ENCODE measurements at places on chromosomes 1 and 21.

- peak; percentile 52 for DNase-seq
Measured at GRCh38 chr1:246705368-246705767, 18.8 kb upstream of the SCCPDH start.

- no peak for DNase-seq
Measured at GRCh38 chr1:86085741-86086409, 70.7 kb downstream of the COL24A1 start.

DNA sequence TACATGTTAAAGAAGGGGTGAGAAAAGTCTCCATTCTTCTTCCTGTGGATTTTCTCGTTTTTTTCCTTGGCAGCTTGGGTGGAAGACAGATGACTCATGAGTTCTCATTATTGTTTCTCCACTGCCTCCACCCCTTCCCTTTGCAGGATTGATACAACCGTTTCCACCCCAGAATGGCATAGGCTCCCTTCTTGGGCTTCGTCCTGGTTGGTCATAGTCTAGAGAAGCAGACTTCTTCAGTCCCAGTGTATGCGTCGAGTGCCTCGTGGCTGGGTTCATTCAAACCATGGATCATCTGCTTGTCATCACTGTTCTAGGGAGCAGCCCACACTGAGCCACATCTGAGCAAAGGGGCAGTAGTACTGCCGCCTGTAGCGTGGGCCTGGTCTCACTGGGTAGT, 13.7 kb downstream of the PTGFRN start:
- DNase-seq, result no peak

GRCh38 chr1:1326075-1326605, 1.5 kb downstream of the CPTP start:
- DNase-seq, result no peak

GRCh38 chr21:17513214-17514123, 626 bp downstream of the CXADR start:
- DNase-seq, result peak; percentile 54

- DNase-seq, result no peak
Measured at GRCh38 chr1:14373081-14373758, 225.3 kb upstream of the KAZN start.

DNA sequence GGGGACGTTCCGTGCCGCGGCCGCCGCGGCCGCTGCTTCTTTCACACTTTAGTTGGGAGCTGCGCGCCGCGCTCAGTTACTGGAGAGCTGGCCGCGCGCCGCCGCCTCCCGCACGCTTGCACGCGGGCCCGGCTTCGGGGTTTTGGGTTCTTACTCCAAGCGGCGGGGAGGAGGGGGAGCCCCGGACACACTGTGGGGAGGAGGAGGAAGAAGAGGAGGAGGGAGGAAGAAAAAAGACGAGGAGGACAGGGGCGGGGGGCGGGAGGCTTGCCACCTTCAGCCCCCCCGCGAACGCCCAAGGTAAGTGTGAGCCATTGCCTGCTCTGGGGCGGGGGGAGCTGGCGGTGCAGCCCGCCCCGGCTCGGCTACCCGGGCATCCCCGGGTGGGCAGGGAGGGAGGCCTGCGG, 243 bp downstream of the C1orf21 start:
- DNase-seq, result no peak

- DNase-seq, result no peak
Measured at GRCh38 chr1:64669098-64669675, 75.7 kb upstream of the RAVER2 start.

DNA sequence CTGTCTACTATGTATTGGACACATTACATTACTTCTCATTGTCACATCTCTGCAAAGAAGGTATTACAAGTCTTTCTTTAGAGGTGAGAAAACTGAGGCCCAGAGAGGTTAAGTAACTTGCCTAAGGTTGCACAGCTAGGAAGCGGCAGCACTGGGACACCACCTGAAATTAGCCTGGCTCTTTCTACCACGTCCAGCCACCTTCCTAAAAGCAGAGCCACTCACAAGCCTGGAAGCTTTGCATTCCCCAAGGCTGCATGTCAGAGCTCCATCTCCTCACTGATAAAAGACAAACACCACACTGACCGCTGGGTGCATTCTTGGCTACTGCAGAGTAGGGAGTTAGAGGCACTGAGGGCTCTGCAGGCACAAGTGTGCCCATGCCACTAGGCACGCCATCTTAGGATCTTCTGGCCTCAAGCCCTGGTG, 2.4 kb downstream of the CD247 start:
- no peak for DNase-seq

GRCh38 chr1:20982316-20982715, 194.4 kb downstream of the EIF4G3 start:
- DNase-seq, result peak; percentile 13

GRCh38 chr1:34867415-34867814, 7.9 kb upstream of the SMIM12 start:
- no peak for DNase-seq

DNA sequence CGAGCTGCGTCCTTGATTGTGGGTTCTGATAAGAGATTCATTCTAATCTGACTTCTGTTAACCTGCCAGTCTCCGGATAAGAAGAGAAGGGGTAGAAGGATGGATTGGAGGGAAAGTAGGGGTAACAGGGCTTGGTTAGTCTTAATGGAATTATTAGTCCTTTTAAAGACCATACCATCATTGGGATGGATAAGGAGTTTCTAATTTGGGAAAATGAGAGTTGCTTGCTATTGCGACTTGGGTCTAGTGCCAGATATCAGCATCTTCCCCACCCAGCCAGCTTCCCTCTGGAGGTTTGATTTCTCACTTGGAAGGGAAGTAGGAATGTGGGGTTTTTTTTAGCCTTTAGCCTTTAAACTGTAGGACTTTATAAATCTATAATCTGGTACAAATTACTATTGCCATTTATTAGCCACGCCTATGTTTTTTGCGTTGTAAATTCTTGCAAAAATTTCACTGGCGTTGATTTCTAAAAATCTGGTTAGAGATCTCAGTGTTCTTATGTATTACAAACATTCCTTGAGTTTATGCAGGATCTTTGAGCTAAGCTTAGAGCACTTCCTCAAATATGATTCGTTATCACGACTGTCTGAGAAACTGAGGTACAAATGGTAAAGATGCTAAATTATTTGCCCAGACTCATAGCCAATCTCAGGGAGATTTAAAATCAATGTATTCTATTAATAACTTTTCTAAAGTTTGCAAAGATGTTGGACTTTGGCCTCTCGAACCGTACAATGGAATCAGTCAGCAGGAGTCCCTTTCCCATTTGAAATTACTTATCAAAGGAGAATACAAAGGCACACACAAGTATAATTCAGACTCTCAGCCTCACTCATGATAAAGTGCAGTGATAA, 1.3 kb downstream of the FAM20B start:
- no peak for DNase-seq

DNA sequence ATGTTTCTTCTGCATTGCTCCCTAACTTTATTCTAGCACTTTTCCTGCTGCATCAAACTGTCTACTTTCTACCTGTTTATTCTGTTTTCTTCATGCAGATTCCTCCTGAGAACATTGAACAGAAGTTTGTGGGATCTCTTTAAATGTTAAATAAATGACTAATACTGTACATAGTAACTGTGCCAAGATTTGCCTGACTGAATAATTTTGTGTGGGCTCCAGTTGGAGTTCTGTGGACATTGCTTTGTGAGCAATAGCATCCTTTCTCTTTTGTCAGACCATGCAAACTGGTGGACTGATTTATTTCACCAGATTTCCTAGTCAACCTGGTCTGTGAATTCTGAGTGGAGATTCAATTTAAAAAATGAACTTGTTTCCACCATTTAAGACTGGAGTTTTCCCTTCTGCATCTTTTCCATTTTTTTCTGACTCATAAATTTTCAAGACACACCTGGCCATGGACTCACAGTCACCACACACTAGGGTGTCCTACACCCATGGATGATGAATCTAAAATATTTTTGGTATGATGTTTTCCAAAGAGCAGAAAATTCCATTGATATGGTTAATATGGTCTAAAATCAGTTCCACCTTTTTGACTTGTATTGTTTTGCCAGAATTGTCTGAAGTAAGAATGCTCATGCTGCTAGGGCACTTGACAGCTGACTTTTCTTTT, 140.7 kb upstream of the SPAG17 start:
- no peak for DNase-seq

DNA sequence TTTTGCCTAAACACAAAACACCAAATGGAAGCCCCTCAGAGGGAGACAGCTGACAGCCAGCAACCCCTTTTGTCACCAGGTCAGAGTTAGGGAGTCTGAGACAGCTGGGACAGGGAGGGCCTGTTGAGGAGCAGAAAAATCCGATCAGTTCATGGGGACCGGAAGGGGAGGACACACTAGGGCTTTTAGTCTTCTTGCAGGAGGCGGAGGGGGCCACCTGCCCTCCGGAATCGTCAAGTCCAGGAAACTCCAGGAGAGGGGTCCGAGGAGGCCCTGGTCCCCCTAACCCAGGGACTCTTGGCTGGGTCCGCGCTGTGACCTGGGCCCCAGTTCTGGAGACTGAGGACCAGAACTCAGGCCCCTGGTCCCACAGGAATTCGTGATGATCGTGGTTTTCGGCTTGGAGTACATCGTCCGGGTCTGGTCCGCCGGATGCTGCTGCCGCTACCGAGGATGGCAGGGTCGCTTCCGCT, 34.2 kb downstream of the KCNQ4 start:
- DNase-seq, result no peak

- no peak for DNase-seq
Measured at GRCh38 chr1:36834586-36834985, 199.7 kb downstream of the GRIK3 start.

DNA sequence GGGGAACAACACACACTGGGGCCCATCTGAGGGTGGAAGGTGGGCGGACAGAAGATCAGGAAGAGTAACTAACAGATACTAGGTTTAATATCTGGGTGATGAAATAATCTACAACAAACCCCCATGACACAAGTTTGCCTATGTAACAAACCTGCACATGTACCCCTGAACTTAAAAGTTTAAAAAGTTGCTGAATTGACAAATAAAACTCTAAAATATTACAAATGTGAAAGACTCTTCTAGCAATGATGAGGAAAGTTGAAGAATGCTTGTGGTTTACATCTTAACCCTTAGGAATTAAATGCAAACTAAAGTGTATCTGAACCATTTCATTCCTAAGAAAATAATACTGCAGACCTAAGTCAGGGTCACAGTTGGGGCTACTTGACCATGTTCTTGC, 525.6 kb upstream of the CAMK1G start:
- DNase-seq, result no peak

- DNase-seq, result no peak
Measured at GRCh38 chr1:237712082-237712481, 178.6 kb downstream of the ZP4 start.

GRCh38 chr1:75908717-75909152, 23.5 kb downstream of the ASB17 start:
- peak; percentile 49 for DNase-seq

GRCh38 chr1:22517956-22518355, 45.3 kb upstream of the EPHA8 start:
- DNase-seq, result no peak

DNA sequence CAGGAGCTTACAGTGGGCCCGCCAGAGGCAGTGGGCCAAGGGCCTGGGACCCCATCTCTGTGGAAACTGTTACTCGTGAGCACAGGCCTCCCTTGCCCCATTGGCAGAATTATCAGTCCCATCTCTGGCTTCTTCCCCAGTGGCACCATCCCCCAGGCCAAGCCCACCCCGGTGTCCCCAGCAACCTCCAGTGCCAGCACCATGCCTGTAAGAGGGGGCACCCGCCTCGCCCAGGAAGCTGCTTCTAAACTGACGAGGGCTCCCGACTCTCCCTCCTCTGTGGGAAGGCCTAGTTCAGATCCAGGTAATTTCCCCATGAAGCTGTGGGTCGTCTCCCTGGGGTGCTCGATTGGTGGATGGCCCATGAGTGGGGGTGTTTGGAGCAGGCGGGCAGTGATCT, 46.8 kb downstream of the TNFRSF8 start:
- no peak for DNase-seq

- no peak for DNase-seq
Measured at GRCh38 chr1:115012006-115012405, 17.6 kb upstream of the TSHB start.

GRCh38 chr21:42626171-42626570, 27.2 kb upstream of the PDE9A start:
- DNase-seq, result no peak

GRCh38 chr1:165112260-165112659, 244.3 kb downstream of the LMX1A start:
- no peak for DNase-seq

- DNase-seq, result peak; percentile 2
Measured at GRCh38 chr1:115929881-115930280, 46.4 kb upstream of the SLC22A15 start.

GRCh38 chr1:199639453-199639852, 388.1 kb upstream of the NR5A2 start:
- no peak for DNase-seq

DNA sequence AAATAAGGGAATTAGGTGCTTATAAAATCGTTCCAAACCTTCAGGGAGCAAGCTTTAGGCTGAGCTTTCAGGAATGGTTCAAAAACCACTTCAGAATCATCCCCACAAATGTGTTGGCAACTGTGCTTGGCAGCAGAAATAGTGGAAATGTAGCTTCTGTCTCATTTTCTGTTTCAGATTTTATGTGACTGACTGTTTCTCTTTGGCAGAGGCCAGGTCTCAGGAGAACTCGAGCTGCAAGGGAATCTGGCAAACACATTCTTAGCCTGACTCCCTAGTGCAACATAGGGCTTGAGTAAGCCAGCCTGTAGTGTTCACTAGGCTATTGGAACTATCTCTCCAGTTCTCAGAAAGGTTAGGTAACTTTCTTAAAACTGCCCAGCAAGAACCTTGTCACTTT, 128.6 kb downstream of the PLA2G4A start:
- DNase-seq, result no peak

DNA sequence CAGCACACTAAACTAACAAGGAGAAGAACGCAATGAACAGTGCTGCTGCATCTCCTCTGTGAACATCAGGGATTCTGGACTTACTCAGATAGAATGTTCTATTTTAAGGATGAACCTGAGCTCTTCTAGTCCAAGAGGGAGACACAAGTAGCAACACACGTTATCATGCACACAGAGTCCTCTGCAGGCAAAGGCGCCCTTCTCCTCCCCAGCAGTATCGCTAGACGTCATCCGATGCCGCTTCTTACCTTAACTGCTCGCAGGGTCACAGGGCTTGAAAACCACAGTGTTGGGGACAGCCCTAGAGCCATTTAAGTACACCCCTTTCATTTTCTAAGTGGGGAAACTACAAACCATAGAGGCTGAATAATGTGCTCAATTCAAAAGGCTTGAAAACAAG, 74.5 kb downstream of the HIVEP3 start:
- no peak for DNase-seq

DNA sequence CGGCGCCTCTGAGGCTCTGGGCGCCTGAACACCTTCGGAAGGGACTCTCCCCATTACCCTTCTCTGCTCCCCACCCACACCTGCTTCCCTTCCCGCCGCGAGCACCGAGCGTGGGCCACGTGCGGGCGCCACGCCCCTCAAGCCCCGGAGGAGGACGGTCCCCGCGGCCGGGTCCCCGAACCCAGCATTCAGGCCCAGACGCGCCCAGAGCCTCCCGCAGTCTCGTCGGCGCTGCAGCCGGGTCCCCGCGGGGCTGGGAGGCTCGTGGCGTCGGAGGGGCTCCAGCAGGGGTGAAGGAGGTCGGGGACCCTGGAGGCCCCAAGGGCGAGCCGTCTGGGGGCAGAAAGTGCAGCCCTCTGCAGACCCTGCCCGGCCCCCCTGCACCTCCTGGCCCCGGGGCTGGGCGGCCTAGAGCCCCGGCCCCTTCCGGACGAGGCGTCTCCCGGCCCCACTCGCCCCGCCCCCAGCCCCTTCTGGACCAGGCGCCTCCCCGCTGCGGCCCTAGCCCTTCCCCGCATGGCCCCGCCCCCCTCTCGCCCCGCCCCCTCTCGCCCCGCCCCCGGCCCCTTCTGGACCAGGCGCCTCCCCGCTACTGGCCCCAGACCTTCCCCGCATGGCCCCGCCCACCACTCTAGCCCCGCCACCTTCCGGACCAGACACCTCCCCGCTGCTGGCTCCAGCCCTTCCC, 378 bp upstream of the SMIM1 start:
- DNase-seq, result peak; percentile 53

Data from kidney glomerular epithelial cell (primary cell).